ENCODE measurements at places on chromosomes 5 and 9.

DNA sequence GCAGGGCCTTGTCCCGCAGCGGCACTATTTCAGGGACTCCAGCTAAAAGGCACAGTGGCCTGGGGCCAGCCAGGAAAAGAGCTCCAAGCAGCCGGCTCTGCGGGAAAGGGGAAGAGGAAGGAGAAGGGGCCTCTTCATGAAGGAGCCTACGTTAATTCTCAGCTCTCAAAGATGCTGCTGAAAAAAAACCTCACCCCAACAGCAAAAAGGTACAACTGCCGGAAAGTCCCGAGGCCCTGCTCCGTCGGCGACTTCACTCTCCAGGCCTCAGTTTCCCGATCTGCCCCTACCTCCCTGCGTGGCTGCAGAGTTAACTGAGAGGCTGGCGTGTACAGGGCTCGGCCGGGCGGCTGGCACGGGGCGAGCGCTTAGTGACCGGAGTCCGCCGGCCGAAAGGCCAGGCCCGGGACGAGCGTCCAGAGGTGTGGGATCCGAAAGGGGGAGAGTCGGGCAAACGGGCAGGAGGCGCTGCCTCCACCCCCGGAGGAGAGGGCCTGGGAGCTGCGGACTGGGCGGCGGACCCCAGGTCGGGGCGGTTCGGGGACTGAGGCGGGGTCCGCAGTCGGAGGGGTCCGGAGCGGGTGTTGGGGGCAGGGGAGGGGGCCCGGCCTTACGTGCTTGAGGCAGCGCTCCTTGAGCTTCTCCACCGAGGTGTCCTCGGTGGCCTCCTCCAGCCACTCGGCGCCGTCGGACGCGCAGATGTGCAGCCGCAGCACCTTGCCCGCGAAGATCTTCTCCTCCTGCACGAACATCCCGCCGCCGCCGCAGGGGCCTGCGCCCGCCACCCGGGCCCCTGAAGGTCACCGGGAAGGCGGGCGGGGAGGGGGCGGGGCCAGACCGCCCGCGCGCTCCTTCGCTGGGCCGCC is 529 bp downstream of the UBAC1 start:
- DNase-seq = peak; percentile 31

DNA sequence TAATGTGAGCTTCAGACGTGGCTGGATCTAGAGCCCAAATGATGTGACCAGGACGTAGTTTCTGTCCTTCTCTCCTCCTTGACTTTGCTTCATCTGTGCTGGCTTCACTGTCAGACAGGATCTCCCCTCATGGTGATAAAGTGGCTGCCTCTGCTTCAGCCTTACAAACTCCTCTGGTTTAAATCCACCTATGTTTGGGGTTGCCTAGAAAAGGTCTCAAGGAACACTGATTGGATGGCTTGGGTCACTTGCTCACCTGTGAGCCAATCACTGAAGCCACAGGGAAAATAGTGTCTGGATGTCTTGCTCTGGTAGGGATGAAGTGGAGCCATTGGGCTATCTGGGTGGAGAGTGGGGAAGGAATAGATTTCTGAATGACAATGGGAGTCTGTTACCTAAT is 36.1 kb downstream of the FGF18 start:
- no peak for DNase-seq

- peak; percentile 21 for DNase-seq
Measured at GRCh38 chr5:116572350-116573278, 2.0 kb downstream of the SEMA6A start.

DNA sequence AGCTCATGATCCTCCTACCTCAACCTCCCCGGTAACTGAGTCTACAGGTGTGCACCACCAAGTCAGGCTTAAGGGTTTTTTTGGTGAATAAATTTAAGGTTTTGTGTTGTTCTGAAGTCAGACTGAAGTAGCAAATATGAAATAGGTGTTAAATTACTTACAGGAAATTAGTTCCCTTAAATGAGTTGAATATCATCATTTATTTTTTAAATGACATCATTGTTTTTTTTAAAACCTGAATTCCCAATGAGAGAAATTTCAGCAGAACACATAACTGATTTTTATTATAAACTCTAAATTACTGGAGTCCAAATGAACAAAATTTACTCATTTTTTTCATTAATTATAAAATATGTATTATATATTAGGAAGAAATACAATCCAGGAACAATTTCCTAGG is 33.0 kb upstream of the NRG2 start:
- DNase-seq = no peak

DNA sequence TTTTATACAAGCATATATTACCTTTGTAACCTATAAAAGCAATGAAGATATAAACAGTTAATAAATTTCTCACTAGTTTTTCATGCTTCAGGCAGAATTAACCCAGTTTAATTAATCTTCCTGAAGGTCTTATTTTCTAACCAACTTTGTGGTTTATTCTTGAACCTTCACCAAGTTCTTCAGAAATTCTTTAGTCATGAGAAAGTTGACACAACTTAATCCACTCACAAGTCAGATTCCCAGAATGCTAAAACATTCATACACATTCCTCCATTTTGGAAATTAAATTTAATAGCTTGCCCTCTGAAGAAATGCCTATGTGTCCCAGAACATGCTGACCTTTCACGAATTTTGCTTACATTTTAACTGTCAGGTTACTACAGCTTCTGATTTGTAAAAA is 105.4 kb upstream of the PAM start:
- DNase-seq = no peak
